Activated T-helper 17 cell treated with anti-CD3 and anti-CD28 coated beads, Interleukin-2, amount 50 U/mL, for 72 hours (primary cell): ENCODE measurements at places on chromosomes 6 and 20. TPM values are rescaled to one million over a fixed set of nuclear protein-coding genes. Genes with fewer than 3 reads are reported as not detected.

- no peaks in the 10 kb centered on the region for H3K36me3 ChIP-seq
- peak; percentile 72 for ATAC-seq
- H3K4me1 ChIP-seq = peaks cover 12% of the 10 kb centered on the region
These were observed 39.0 kb downstream of the GMPR start for GRCh38 chr6:16277101-16277981.

IL20RA gene
- 0.06 TPM for total RNA-seq

DNA sequence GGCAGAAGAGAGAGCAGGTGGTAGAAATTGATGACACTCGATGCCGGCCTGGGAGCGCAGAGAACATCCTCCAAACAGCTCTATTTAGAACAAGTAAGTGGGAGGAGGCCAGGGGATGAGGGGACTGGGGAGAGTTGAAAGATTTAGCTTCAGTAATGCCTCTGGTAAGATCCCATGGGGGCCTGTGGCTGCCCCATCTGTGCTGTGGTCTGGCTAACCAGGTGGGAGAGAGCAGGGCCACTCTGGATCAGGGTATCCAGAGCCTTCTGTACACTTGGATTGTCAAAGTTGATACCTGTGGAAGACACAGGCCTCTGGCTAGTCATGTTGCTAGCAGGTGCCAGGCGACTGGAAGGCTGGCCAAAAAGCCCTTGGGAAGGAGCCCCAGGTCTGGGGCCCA is 27.6 kb downstream of the NCOA5 start:
- no peak overlapping the region for H3K27ac ChIP-seq
- peak overlapping the region; percentile 1 for H3K4me3 ChIP-seq
- H3K27me3 ChIP-seq = peaks cover under 1% of the 10 kb centered on the region
- H3K4me1 ChIP-seq = peaks cover 46% of the 10 kb centered on the region
- ATAC-seq = no peak

DNA sequence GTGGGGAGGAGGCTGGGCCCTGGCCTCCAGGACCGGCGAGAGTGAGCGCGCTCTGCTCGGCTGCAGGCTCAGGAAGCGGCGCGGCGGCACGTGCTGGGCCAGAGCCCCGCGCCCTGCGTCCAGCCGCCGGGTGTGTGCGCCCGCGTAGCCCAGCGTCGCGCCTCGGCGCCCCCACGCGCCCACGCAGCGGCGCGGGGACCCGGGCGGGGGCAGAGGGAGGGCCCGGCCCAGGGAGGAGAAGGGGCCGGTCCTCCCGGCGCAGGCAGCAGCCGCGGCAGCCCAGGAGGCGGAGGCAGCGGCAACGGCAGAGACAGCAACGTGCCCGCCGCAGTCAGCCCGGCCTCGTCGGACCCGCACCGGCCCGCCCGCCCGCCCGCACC is at the start of gene EYA2:
TSS of gene EYA2 (plus strand) at position 265 of the 380 bp plus-strand sequence. CDS start 95,168 bp downstream, outside the sequence.
- no peak within 1 kb of the TSS for H3K4me3 ChIP-seq
- H3K27ac ChIP-seq = no peak within 1 kb of the TSS
- peaks cover 62% of the 10 kb centered on the region for H3K27me3 ChIP-seq
- no peak for ATAC-seq
- H3K36me3 ChIP-seq = no peaks in the 10 kb centered on the region
- H3K4me1 ChIP-seq = no peaks in the 10 kb centered on the region

RAMACL gene
- total RNA-seq = 0.32 TPM

NINL gene
- 1.7 TPM for total RNA-seq

OXT gene
- not detected for total RNA-seq

TRDN gene
- not detected for total RNA-seq

GRCh38 chr20:46575937-46576461 is 25.5 kb upstream of the OCSTAMP start:
- H3K36me3 ChIP-seq = no peaks in the 10 kb centered on the region
- no peak overlapping the region for H3K4me3 ChIP-seq
- peaks cover 9% of the 10 kb centered on the region for H3K27me3 ChIP-seq
- H3K27ac ChIP-seq = no peak overlapping the region

C6orf58 gene
- total RNA-seq = not detected

GRCh38 chr6:15907914-15908518 is 220.9 kb upstream of the MYLIP start:
- H3K27ac ChIP-seq = peak overlapping the region; percentile 27
- H3K4me3 ChIP-seq = no peak overlapping the region
- peaks cover 10% of the 10 kb centered on the region for H3K4me1 ChIP-seq
- H3K36me3 ChIP-seq = no peaks in the 10 kb centered on the region

- ATAC-seq = peak; percentile 8
- no peaks in the 10 kb centered on the region for H3K27me3 ChIP-seq
- H3K27ac ChIP-seq = peak overlapping the region; percentile 65
These were observed 206.3 kb downstream of the PREX1 start for GRCh38 chr20:48621376-48622078.

BMP5 gene
- not detected for total RNA-seq

COQ3 gene
- total RNA-seq = 3.0 TPM

GMPR gene
- total RNA-seq = not detected

IP6K3 gene
- not detected for total RNA-seq

DNA sequence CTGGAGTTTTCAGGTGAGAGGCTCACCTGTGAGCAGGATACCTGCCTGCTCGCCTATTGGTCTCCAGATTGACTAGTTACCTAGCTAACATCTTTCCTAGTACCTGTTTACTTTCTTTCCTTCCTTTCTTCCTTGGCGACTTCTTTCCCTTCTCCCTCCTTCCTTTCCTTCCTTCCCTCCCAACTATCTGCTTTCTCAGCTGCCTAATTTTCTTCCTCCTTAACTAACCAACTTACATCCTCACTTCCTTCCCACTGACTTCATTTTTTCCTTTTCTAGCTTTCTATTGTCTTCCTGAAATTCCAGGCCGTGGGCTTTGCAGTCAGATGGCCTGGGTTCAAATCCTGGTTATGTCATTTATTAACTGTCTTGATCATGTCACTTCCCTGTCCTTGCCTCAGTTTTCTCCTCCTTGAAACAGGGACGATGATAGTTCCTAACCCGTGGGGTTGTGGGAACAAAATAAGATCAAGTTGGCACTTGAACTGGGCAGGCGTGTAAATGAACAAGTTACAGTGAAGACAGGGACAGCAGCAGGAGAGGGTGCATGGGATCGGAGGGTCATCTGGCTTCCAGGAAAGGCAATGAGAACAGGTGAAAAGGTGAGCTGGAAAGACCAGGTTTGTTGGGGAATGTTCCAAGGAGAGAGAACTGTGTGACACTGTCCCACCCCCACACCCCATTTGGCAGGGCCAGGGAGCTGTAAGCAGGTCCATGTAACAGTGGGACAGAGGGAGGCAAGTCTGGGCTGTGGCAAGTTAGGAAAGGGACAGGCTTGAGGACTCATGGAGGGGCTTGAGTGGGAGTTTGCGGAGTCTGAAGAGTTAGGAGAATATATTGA is 540 bp downstream of the SGK2 start:
- no peak overlapping the region for H3K27ac ChIP-seq
- no peak overlapping the region for H3K4me3 ChIP-seq
- no peaks in the 10 kb centered on the region for H3K27me3 ChIP-seq
- no peak for ATAC-seq
- H3K36me3 ChIP-seq = no peaks in the 10 kb centered on the region
- H3K4me1 ChIP-seq = peaks cover 4% of the 10 kb centered on the region

DOK5 gene
- 0.32 TPM for total RNA-seq

GRCh38 chr6:16481697-16482399 is 243.5 kb downstream of the GMPR start:
- peak overlapping the region; percentile 79 for H3K4me3 ChIP-seq
- H3K27me3 ChIP-seq = no peaks in the 10 kb centered on the region
- peaks cover 77% of the 10 kb centered on the region for H3K4me1 ChIP-seq
- peak overlapping the region; percentile 94 for H3K27ac ChIP-seq
- H3K36me3 ChIP-seq = peaks cover 87% of the 10 kb centered on the region

- H3K4me1 ChIP-seq = no peaks in the 10 kb centered on the region
- peaks cover 12% of the 10 kb centered on the region for H3K27me3 ChIP-seq
- H3K27ac ChIP-seq = no peak overlapping the region
- no peak overlapping the region for H3K4me3 ChIP-seq
These were observed 587.8 kb downstream of the EPM2A start for GRCh38 chr6:145147559-145147958.

CASP8AP2 gene
- 25.6 TPM for total RNA-seq

DNA sequence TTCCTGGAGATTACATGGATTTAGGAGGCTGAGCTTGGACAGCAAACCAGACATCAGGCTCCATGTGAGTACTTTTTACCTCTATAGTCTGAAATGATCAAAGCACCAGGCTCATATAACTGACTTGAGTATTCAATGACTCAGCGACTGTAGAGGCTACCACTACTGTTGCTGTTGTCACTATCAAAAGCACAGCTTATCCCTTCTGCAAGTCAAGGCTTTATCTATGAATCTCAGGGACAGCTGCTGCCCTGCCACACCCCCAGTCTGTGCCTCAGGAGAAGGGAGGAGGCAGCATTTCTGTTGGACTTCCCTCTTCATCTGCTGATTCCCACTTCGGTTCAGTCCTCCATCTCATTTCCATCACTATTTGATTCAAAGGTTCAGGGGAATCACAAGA is 80.5 kb upstream of the CNR1 start:
- H3K27ac ChIP-seq = no peak overlapping the region
- peaks cover 23% of the 10 kb centered on the region for H3K27me3 ChIP-seq
- H3K4me1 ChIP-seq = no peaks in the 10 kb centered on the region
- no peak for ATAC-seq

SRSF12 gene
- total RNA-seq = 1.1 TPM

- no peaks in the 10 kb centered on the region for H3K4me1 ChIP-seq
- no peak for ATAC-seq
- H3K36me3 ChIP-seq = peaks cover 29% of the 10 kb centered on the region
These were observed 13.2 kb downstream of the SERAC1 start for GRCh38 chr6:158154816-158155215.

TRAPPC3L gene
- not detected for total RNA-seq

- no peaks in the 10 kb centered on the region for H3K36me3 ChIP-seq
- no peaks in the 10 kb centered on the region for H3K4me1 ChIP-seq
- no peak for ATAC-seq
These were observed 96.0 kb downstream of the PLEKHG1 start for GRCh38 chr6:150695652-150696051.

GRCh38 chr20:62209850-62210495 is 10.1 kb downstream of the HRH3 start:
- H3K4me1 ChIP-seq = no peaks in the 10 kb centered on the region
- no peak for ATAC-seq
- H3K36me3 ChIP-seq = no peaks in the 10 kb centered on the region
- no peaks in the 10 kb centered on the region for H3K27me3 ChIP-seq
- no peak overlapping the region for H3K4me3 ChIP-seq

- no peak overlapping the region for H3K27ac ChIP-seq
- H3K27me3 ChIP-seq = peaks cover 27% of the 10 kb centered on the region
- H3K36me3 ChIP-seq = no peaks in the 10 kb centered on the region
- no peak for ATAC-seq
- no peaks in the 10 kb centered on the region for H3K4me1 ChIP-seq
- H3K4me3 ChIP-seq = no peak overlapping the region
These were observed 37.9 kb downstream of the SYNDIG1 start for GRCh38 chr20:24507182-24507853.

TFAP2D gene
- not detected for total RNA-seq

DNA sequence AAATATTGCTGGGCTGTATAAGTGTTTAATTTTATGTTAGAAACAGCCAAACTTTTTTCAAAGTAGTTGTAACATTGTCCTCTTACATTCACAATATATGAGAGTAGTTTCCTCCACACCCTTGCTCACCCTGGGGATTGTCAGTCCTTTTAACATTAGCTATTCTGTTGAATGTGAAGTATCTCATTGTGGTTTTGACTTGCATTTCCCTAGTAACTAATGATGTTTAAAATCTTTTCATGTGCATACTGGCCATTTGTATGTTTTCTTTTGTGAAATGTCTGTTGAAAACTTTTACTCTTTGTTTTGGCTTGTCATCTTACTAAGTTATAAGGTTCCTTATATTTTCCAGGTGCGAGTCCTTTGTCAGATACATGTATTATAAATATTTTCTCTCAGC is 32.9 kb downstream of the TRIM38 start:
- no peak for ATAC-seq
- H3K4me3 ChIP-seq = no peak overlapping the region
- no peak overlapping the region for H3K27ac ChIP-seq
- peaks cover 12% of the 10 kb centered on the region for H3K36me3 ChIP-seq

OR2H2 gene
- total RNA-seq = not detected

PMEPA1 gene
- 2.3 TPM for total RNA-seq

- peaks cover 59% of the 10 kb centered on the region for H3K4me1 ChIP-seq
- H3K36me3 ChIP-seq = no peaks in the 10 kb centered on the region
- no peaks in the 10 kb centered on the region for H3K27me3 ChIP-seq
- peak overlapping the region; percentile 26 for H3K27ac ChIP-seq
These were observed 34.5 kb upstream of the MPC1 start for GRCh38 chr6:166417285-166417691.

DNA sequence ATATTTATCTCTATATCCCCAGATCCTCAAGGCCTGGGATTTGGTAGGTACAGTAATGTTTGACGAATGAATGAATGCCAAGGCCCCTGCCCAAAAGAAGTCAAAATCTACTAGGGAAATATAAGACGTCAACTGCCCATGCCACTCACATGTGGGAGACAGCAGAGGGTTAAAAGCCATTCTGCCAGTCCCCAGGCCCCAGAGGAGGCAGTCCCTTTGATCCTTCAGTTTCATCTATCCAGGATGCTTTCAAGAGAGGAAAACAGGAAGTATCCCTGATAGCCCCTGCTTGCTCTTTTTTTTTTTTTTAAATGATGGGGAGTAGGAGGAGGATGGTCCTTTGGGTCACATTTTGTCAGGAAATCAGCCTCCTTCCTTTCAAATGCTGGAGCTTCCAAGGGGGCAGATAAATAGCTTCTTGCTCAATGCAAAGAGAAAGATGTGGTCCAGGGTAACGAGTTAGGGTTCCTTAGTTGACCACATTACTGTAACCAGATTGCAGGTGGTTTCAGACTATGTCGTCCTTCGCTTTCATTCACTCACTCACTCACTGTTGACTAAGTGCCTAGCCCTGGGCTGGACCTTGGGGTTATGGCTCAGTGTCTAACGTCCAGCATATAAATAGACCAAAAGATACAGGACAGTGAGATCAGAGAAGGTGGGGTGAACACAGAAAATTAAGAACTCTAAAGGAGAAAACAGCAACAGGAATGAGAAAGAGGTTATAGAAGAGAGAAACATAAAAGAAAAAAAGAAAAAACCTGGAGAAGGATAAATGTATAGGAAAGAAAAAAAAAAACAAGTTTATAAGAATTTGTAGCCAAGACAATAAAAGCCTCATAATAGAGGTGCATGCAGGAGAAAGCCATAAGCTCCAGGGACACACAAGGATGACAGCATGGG is 64.6 kb upstream of the PIM1 start:
- H3K4me1 ChIP-seq = peaks cover 14% of the 10 kb centered on the region
- H3K36me3 ChIP-seq = no peaks in the 10 kb centered on the region
- peaks cover 3% of the 10 kb centered on the region for H3K27me3 ChIP-seq
- H3K4me3 ChIP-seq = no peak overlapping the region
- peak; percentile 22 for ATAC-seq
- peak overlapping the region; percentile 4 for H3K27ac ChIP-seq

- no peak for ATAC-seq
- no peak overlapping the region for H3K4me3 ChIP-seq
- H3K4me1 ChIP-seq = peaks cover 7% of the 10 kb centered on the region
- H3K27ac ChIP-seq = no peak overlapping the region
These were observed 35.6 kb upstream of the NR2E1 start for GRCh38 chr6:108130262-108130661.

DNA sequence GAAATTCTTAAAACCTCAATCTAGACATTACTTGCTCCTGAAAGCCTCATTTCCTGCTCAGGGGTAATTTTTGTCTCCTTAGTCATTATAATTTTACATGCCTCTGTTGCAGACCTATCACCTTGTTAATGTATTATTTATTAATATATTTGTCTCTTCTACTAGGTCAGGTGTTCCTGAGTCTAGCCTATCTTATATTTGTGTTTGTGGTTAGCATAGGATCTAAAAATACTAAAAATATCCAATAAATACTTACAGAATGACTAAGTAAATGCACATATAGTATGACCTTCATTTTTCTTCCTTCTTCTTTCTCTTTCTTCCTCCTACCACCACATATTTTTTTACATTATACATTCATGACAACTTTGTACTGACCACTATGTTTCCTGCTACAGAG is 268.9 kb upstream of the HS3ST5 start:
- no peak overlapping the region for H3K27ac ChIP-seq
- H3K27me3 ChIP-seq = no peaks in the 10 kb centered on the region
- H3K36me3 ChIP-seq = no peaks in the 10 kb centered on the region
- no peak for ATAC-seq
- no peak overlapping the region for H3K4me3 ChIP-seq
